Articular chondrocyte of knee joint (primary cell): ENCODE measurements at places on chromosomes 11 and 22. TPM values are rescaled to one million over a fixed set of nuclear protein-coding genes. Genes with fewer than 3 reads are reported as not detected.

The HTR3B gene
- total RNA-seq, result not detected in 2 replicates

The MMP13 gene
- 1.6 and 5.7 TPM in 2 replicates for total RNA-seq

The SOX6 gene
- 8.4 and 11.6 TPM in 2 replicates for total RNA-seq

The ISX gene
- not detected in 2 replicates for total RNA-seq

The PKP3 gene
- 0.52 and 1.2 TPM in 2 replicates for total RNA-seq

The ZNF215 gene
- total RNA-seq, result 3.4 and 3.9 TPM in 2 replicates

The TMEM86A gene
- 1.4 and 1.6 TPM in 2 replicates for total RNA-seq

The TSSK2 gene
- total RNA-seq, result not detected in 2 replicates

The CTTN gene
- total RNA-seq, result 352 and 402 TPM in 2 replicates

The PGA5 gene
- total RNA-seq, result not detected in 2 replicates

The TPBGL gene
- 0.11 TPM in 1 of 2 replicates, not detected in the other for total RNA-seq

The OR52I2 gene
- not detected in 2 replicates for total RNA-seq

The TREH gene
- total RNA-seq, result not detected in 2 replicates

The SYT13 gene
- 0.13 and 0.32 TPM in 2 replicates for total RNA-seq

The TRIM22 gene
- 39.1 and 76.3 TPM in 2 replicates for total RNA-seq

The NCR3LG1 gene
- total RNA-seq, result 6.4 and 14.4 TPM in 2 replicates

The RTN4RL2 gene
- total RNA-seq, result 0.39 TPM in 1 of 2 replicates, not detected in the other

The PIH1D2 gene
- 5.5 and 7.2 TPM in 2 replicates for total RNA-seq

The PANX2 gene
- 0.11 and 0.26 TPM in 2 replicates for total RNA-seq

The PHF21B gene
- not detected in 2 replicates for total RNA-seq

The CYP2D6 gene
- total RNA-seq, result 0.13 and 0.22 TPM in 2 replicates

The IGHMBP2 gene
- 10.8 and 13.1 TPM in 2 replicates for total RNA-seq

The OR2AT4 gene
- total RNA-seq, result not detected in 2 replicates

The VSIG2 gene
- total RNA-seq, result not detected in 2 replicates

The HBD gene
- total RNA-seq, result not detected in 2 replicates

The SPDYC gene
- total RNA-seq, result not detected in 2 replicates

The FLRT1 gene
- under 0.01 and 0.11 TPM in 2 replicates for total RNA-seq

The OR56A3 gene
- not detected in 2 replicates for total RNA-seq

The MMP11 gene
- 3.9 and 4.1 TPM in 2 replicates for total RNA-seq

The C11orf97 gene
- not detected in 2 replicates for total RNA-seq

The PTH gene
- total RNA-seq, result not detected in 2 replicates

The OR6T1 gene
- total RNA-seq, result not detected in 2 replicates

The GRM5 gene
- total RNA-seq, result not detected in 2 replicates

The APOA4 gene
- not detected in 2 replicates for total RNA-seq

The ARSA gene
- total RNA-seq, result 28.0 and 30.6 TPM in 2 replicates

The PRG3 gene
- total RNA-seq, result not detected in 2 replicates

The FREY1 gene
- 1.2 and 2.2 TPM in 2 replicates for total RNA-seq

The SPI1 gene
- not detected in 2 replicates for total RNA-seq

The ATG16L2 gene
- total RNA-seq, result 10.3 and 10.7 TPM in 2 replicates

The TBX10 gene
- total RNA-seq, result not detected in 2 replicates

The KDM4D gene
- 1.0 and 1.1 TPM in 2 replicates for total RNA-seq

The PUS3 gene
- total RNA-seq, result 12.2 and 15.0 TPM in 2 replicates

The DKK3 gene
- 47.4 and 118 TPM in 2 replicates for total RNA-seq

The ZNF280A gene
- under 0.01 and 0.11 TPM in 2 replicates for total RNA-seq

The TEAD1 gene
- 145 and 177 TPM in 2 replicates for total RNA-seq

The CHRM1 gene
- total RNA-seq, result not detected in 2 replicates
